Stimulated activated CD4-positive, alpha-beta T cell treated with anti-CD3 and anti-CD28 coated beads, Interleukin-1b, Interleukin-23, amount 100 ng/mL, for 1 hour (primary cell): ENCODE measurements at places on chromosomes 3 and 15.

GRCh38 chr15:42576040-42576594 is 711 bp downstream of the STARD9 start:
- no peak for DNase-seq

GRCh38 chr15:45456212-45457106 is 66.1 kb downstream of the SLC30A4 start:
- no peak for DNase-seq

DNA sequence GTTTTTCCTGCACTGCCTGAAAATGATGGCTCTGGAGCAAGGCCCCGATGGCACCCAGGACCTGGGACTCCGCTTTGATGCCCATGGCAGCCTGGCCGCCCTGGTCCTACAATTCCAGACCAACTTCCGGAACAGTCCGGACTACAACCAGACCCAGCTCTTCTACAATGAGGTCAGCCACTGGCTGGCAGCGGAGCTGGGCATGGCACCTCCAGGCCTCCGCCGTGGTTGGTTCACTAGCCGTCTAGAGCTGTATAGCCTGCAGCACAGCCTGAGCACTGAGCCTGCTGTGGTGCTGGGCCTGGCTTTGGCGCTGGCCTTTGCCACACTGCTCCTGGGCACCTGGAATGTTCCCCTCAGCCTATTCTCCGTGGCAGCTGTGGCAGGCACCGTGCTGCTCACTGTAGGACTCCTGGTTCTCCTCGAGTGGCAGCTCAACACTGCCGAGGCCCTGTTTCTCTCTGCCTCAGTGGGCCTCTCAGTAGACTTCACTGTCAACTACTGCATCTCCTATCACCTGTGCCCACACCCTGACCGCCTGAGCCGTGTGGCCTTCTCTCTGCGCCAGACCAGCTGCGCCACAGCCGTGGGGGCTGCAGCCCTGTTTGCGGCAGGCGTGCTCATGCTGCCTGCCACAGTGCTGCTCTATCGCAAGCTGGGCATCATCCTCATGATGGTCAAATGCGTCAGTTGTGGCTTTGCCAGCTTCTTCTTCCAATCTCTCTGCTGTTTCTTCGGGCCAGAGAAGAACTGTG is 10.9 kb downstream of the DISP2 start:
- DNase-seq: no peak

GRCh38 chr15:93103823-93104222 is 14.8 kb upstream of the RGMA start:
- DNase-seq: no peak

DNA sequence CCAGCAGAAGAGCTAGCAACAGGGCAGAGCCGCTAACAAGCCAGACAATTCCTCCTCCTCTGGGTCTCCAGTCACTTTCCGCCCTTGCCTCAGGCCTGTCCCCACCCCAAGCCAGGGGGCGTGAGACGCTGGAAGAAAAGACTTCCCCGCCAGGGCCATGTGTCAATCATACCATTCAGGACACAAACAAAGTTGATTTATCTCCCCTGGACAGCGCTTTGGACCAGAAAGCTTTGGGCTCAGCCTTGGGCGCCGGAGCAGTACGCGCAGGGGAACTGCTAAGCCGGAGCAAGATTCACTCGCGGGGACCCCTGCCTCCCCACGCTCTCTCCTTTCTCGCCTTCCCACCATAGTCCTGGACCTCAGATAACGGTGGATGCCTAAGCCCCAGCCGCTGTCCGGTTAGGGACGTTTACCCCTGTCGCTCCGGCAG is 479 bp downstream of the LRRC2 start:
- no peak for DNase-seq

- DNase-seq: no peak
Measured at GRCh38 chr15:35436422-35436821, 109.5 kb downstream of the DPH6 start.

GRCh38 chr15:92149465-92149864 is 244.2 kb upstream of the ST8SIA2 start:
- DNase-seq: no peak

DNA sequence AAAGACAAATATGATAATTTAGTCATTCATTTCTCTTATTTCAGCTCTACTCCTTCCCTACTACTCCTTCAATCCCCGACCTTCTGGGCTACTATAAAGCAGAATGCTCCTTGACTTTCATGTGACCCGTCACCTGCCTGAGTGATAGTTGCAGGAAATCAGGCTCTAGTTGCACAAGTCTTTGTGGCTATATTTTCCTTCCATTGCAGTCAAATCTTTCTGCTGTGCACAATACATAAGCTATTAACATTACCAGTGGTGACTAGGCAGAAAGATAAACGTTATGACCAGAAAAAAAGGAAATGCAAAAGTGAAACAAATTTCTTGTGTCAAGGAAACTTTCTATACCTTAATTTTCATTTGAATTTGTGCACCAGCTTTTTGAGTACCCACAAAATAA is 2.3 kb downstream of the SUCNR1 start:
- DNase-seq: no peak

DNA sequence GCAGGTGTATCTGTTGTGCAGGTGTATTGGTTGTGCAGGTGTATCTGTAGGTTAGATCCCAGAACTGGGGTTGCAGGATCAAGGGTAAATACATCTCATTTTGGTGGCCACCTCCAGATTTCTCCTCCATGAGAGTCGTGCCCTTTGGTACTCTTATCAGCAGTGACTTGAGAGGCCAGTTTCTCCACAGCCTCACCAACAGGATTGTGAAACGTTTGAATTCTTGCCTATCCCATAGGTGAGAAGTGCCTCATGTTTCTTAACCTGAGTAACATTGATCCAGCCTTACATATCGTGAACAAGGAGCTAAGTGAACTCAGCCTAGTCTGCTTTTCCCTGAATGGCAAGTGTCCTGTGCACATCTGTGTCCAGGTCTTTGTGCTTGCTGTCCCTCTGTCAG is 55.4 kb downstream of the CMTM8 start:
- DNase-seq: no peak

GRCh38 chr3:46453526-46454208 is 11.0 kb downstream of the LTF start:
- DNase-seq: no peak

- no peak for DNase-seq
Measured at GRCh38 chr3:176628101-176628639, 569.1 kb downstream of the TBL1XR1 start.

DNA sequence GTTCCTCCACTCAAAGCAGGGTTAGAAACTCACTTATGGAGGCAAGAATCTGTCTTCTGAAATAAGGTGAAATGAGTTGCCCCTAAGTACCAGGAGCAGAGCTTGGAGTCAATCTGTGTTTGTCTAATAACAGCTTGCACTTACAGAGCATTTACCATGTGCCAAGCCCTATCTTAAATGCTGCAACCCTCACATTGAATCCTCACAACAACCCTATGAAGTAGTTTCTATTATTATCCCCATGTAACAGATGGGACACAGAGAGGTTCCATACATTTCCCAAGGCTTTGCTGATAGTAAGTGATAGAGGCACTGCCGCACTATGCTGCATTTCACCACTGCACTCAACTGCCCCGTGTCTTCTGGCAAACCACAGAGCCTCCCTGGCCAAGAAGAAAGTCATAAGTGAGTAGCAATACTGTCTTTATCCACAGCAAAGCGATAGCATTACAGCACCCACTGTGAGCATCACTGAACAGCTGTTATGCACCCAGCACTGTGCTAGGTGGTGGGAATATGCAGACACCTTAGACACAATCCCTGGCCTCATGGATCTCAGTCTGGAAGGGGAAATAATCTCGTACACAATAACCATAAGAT is 141.5 kb downstream of the SSR3 start:
- DNase-seq: no peak

GRCh38 chr15:95929232-95929846 is 401.2 kb upstream of the NR2F2 start:
- DNase-seq: no peak

DNA sequence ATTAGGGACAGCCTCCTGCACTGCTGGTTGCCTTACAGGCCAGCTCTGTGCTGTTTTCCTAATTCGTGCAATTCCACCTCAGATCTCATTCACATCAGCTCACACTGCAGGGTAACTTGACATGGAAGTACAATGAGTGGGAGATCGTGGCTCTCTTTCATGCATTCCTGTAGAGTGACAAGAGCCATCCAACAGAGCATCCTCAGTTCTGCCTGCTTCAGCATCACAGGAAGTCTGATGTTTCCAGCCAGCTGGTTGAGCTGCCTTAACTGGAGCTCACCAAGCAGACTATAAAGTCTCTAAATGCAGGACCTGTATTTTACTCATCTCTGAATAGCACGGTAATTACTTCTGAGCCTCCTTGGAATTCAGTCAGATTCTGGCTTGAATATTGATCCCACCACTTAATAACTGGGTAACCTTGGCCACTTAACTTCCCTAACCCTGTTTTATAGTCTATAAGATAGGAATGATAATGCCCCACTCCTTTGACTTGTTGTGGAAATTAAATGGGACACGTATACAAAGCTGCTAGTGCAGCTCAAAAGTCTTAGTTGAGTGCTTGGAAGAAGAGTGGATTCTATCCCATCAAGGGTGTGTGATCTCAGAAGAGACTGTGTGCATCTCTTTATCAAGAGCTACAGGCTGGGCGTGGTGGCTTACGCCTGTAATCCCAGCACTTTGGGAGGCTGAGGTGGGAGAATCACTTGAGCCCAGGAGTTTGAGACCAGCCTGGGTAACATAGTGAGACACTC is 1.4 kb upstream of the DIS3L start:
- DNase-seq: no peak

DNA sequence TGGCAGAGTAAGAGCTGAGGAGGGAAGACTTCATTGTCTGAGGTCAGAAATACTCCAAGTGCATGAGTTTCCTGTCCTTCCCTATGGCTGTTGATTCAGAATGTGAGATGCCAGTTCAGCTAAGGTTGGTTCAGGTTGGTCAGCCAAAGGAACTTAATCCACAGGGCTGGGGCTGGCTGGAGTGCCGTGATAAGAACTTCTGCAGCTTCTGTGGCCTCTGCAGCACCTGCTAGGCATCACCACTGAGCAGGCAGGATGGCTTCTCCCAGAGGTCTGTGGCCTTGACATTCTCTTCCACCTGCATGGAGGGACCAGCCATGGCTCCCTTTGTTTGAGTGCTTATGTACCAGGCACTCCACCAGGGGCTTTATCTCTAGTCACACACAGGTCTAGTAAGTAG is 109.5 kb upstream of the PLXNA1 start:
- no peak for DNase-seq

- no peak for DNase-seq
Measured at GRCh38 chr15:93206893-93207292, 117.9 kb upstream of the RGMA start.

GRCh38 chr15:97959724-97960363 is 659 bp upstream of the ARRDC4 start:
- DNase-seq: no peak

DNA sequence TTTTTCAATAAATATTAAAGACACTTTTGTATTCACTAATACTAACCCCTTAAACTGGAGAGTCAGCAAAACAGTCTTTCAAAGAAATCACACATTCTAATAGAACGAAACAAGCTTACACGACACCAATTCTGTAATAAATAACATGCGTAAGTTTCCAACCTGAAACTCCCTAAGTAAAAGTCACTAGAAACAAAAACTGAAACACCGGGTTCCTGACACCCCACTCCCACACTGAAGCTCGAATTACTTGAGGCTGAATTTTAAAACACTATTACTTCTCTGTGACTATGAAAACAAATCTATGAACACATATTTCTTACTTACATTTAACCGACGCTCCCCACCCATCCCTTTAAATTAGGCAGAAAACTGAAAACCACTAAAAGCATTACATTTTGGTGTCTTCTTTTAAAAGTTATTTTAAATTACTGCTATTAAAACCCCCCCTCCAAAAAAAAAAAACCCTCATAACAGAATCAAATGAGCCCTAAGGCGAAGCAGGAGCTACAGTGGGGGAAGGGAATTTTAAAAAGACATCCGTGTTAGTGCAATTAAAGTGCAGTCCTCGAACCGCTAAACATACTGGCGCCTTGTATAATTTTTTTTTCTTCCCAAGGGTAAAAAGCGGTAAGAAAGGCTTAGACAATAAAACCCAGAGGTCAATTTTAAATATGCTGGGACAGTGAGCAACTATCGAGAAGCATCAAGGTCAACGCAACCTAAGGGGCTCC is 878 bp downstream of the SPPL2A start:
- no peak for DNase-seq

DNA sequence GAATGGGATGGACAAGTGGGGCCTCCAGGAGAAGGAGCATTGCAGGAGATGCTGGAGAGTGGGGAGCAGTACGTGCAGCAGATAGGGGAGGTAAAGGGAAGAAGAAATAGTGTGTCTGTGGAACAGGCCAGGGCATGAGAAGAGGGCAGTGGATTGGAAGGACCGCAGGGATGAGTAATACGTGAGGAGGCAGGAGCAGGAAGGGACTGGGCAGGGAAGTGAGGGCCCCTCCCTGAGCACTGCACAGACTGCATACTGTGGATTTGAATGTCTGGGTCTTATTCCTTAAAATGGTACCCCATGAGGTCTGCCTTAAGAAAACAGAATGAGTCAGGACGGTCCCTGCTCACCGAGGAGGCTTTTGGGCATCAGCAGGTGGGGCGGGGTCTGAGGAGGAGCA is 210.0 kb upstream of the NDN start:
- no peak for DNase-seq

GRCh38 chr15:35166730-35167359 is 81.8 kb upstream of the NANOGP8 start:
- no peak for DNase-seq

GRCh38 chr15:95715906-95716656 is 614.4 kb upstream of the NR2F2 start:
- DNase-seq: no peak

DNA sequence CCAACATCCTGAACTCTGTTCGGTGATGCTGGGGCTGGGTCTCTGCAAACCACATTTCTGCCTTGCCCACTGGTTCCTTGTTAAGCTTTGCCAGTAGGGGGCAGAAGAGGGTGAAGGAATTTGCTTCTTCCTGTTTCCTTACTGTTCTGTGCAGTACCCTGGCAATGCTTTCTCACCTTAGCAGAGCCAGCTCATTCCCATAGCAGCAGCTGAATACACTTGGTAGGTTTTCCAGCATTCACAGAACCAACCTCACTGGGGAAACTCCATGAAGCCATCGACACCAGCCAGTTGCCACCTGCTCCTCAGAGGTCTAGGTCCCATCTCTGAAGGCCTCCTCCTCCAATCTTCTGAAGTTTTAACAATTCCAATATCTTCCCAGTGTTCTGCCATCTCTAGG is 308.4 kb downstream of the PDCD6IP start:
- no peak for DNase-seq

DNA sequence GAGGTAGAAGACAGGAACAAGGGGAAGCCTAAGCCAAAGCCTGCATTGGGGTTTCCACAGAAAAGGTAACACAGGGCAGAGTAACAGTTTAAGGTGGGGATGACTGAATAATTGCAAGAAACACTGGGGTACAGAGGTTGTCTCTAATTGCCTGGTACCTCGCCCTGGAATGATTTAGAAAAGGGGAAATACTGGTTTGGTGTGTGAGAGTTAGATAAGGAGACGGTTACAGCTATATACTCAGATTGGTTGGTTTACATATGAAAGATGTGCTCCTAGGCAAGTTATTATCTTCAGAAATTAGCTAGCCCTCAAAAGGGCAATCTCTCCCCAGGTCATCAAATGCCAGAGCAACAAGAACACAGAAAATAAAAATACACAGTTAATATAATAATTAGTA is 58.8 kb downstream of the SMARCC1 start:
- DNase-seq: no peak
